ENCODE measurements at places on chromosomes 1 and 21. TPM values are rescaled to one million over a fixed set of nuclear protein-coding genes. Genes with fewer than 3 reads are reported as not detected.

Gene PLA2G2F
- not detected for total RNA-seq

DNA sequence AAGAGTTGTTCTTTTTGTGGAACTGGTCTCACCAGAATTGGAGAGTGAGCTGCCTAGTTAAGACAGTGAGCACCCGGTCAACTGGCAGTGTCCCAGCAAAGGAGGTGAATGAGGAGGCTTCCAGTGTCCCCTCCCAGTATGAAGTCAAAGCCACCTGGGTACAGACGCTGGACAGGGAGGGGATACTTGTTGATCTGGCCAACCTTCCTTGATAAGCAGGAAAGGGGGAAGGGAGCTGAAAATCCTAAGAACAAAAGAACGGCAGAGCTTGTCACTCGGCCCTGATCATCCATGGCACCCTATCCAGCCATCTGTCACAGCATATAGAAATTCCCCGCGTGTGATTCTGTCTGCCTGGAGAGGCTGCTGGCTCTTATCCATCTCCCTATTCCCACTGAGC, 91.5 kb downstream of the SSBP3 start:
- DNase-seq: no peak

GRCh38 chr1:16164213-16165072, 8.6 kb upstream of the EPHA2 start:
- DNase-seq: peak; percentile 96

DNA sequence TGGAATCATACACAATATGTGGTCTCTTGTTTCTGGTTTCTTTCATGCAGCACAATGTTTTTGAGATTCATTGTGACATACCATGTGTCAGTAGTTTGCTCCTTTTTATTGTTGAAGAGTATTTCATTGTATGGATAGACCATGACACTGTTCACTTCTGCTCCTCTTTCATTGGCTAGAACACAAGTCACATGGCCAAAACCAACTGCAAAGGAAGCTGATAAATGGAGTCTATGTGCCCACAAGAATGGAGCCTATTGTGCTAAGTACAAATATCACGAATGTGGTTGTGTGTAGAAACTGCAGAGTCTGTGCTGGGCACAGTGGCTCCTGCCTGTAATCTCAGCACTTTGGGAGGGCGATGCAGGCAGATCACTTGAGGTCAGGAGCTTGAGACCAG, 28.6 kb upstream of the FNBP1L start:
- no peak for DNase-seq

GRCh38 chr1:169070547-169070946, 35.9 kb upstream of the ATP1B1 start:
- DNase-seq: no peak

GRCh38 chr1:43590388-43590925, 59.5 kb upstream of the KDM4A start:
- no peak for DNase-seq

Gene PLA2G2C
- total RNA-seq: not detected

Gene SLAMF9
- not detected for total RNA-seq

- no peak for DNase-seq
These were observed 61.1 kb upstream of the RCOR3 start for GRCh38 chr1:211198111-211198510.

DNA sequence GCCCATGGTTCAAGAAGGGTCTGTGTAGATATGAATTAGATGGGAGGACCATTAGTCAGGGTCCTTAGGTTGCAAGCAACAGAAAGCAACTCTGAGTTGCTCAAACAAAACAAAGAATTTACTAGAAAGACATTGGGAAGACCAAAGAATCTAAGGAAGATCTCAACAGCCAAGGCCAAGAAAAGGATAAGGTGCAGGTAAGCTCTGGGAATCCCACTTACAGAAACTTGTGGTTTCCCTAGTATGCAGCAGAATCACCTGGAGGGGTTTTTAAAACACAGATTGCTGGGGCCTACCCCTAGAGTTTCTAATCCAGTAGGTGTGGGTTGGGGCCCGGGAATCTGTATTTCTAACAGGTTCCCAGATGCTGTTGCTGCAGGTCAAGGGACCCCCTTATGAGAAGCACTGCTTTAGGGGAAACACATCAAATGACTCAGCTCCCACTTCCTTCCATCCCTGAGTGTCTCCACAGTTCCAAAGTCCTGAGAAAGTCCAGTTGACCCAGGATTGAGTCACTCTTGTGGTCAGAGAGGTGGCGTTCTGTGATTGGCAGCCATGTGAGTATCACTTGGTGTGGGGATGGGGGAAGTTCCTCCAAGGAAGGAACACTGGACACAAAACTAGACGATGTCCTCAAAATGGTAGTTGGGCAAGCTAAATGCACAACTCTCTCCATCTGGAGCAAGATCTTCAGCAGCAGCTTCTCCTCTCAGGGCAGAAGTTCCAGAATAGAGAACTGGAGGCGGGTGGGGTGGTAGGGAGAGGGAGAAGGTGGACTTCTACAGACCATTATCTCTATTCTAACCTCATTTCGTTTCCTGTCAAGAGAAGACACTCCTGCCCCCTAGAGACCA, 24.2 kb upstream of the EYA3 start:
- DNase-seq: no peak

- DNase-seq: no peak
These were observed 54.2 kb downstream of the PBX1 start for GRCh38 chr1:164613176-164613575.

- no peak for DNase-seq
These were observed 916.2 kb upstream of the B3GALT2 start for GRCh38 chr1:194102607-194103006.

DNA sequence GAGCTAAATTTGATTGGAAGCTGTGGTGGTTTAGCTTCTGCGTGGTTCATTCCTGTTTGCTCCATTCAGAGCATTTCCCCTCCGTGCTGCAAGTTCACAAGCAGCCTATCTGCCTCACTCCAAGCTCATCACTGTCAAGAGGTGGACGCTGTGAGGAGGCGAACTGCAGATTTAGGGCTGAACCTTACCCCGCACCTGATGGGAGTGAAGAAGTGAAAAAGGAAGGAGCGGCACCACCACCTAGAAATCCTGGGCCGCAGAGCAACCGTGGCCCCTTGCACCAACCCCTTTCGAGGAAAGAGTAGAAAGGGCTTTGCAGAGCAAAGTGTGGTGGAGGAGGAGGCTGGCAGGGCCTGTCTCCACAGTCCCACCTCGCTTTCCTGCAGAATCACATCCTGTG, 117.4 kb downstream of the IER5 start:
- no peak for DNase-seq

Gene OR10Z1
- total RNA-seq: not detected

DNA sequence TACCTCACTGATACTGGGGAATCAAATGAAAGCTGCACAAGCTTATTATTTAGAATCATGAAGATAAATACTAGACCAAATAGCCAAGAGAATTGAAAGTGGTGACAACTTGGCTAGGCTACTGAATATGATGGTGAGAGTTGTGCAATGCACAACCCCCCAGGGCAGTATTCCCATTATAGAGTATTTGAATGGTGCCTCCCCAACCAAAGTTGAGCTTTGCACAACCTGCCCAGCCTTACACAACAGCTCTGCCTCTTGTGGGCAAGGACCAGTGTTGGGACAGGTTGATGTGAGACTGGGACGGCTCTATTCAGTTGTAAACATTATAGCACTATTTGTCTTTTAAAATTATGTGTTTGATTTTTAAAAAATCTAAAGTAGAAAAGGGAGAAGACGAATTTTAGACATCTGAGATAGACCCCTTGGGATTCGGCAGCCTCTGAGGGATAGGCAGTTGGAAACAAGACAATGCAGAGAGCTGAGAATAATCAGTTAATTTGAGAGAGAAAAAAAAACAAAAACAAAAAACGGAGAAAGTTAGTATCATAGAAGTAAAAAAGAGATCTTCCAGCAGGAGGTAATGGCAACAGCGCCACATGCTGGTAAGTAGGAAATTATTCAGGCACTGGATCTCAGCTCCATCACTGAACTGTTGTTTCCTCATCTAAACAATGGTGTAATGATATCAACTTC, 91.0 kb upstream of the KCNA3 start:
- no peak for DNase-seq

Gene ERRFI1
- 299 TPM for total RNA-seq

GRCh38 chr1:76075877-76076276, 1.3 kb downstream of the ST6GALNAC3 start:
- DNase-seq: no peak

Gene CD1C
- total RNA-seq: not detected

Gene CEP170
- 89.3 TPM for total RNA-seq

- DNase-seq: no peak
These were observed 8.9 kb downstream of the MAP1LC3C start for GRCh38 chr1:241990040-241990439.

DNA sequence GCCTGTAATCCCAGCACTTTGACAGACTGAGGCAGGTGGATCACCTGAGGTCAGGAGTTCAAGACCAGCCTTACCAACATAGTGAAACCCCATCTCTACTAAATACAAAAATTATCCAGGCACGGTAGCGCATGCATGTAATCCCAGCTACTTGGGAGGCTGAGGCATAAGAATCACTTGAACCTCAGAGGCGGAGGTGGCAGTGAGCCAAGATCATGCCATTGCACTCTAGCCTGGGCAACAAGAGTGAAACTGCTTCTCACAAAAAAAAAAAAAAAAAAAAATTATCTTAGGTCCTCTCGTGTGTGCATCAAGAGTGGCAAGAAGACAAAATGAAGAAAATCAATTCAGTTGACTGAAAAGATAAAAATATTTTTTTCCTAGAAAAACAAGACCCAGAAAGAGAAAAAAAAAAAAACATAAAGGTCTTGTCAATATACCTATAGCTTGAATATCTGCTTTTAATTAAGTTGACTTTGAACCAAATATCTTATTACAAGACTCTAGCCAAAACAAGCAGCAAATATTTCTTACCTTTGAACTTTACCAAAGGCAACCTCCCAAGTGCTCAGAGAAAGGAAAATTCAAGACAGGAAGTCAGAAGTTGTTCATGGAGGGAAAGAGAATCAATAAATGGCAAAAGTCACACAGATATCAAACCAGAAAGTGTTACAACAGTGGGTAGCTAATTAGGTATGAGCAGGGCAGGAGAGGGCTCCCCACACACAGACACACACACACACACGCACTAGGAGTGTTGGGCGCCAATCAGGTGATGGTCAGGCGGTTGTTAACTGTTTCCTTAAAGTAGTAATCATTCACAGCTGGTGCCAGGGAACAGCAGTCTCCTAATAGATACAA, 29.6 kb downstream of the ITLN2 start:
- no peak for DNase-seq

GRCh38 chr1:237281481-237281880, 239.5 kb downstream of the RYR2 start:
- DNase-seq: no peak

- DNase-seq: no peak
These were observed 29.3 kb downstream of the IFNGR2 start for GRCh38 chr21:33432496-33432895.
